ENCODE measurements at places on chromosomes 3 and 15. TPM values are rescaled to one million over a fixed set of nuclear protein-coding genes. Genes with fewer than 3 reads are reported as not detected.

Gene ECE2
- total RNA-seq, result not detected

Gene IGF2BP2
- 29.2 TPM for total RNA-seq

Gene IGDCC3
- not detected for total RNA-seq

Gene CTNNB1
- 747 TPM for total RNA-seq

Gene LRCH3
- 298 TPM for total RNA-seq

Gene SERP1
- total RNA-seq, result 178 TPM

Gene CLDN18
- total RNA-seq, result not detected

Gene ENTPD3
- not detected for total RNA-seq

Gene APH1B
- total RNA-seq, result 24.5 TPM

Gene MKRN2OS
- not detected for total RNA-seq

Gene MNS1
- total RNA-seq, result 9.6 TPM

Gene ALS2CL
- 1.2 TPM for total RNA-seq

DNA sequence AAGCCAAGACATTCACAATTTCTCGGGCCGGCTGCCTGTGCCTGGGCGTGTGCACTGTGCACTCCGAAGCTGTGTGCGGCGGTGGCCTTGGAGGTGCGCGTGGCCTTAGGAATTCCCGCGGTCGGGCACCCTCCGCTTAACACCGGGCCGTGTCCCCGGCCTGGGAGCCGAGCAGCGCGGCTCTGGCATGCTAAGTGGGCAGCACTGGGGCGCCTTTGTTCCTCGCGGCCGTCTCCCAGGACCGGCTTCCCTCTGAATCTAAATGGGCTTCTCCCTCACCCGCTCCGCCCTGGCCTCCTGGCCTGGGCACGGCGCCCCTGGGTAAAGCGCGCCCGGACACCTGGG, 498 bp upstream of the ARNT2 start:
- DNase-seq, result no peak

GRCh38 chr3:115626721-115627120, 3.4 kb downstream of the GAP43 start:
- DNase-seq, result no peak

GRCh38 chr15:97235611-97235985, 724.9 kb upstream of the ARRDC4 start:
- peak; percentile 5 for DNase-seq

- DNase-seq, result peak; percentile 11
Observed at GRCh38 chr15:92006186-92007028, 152.9 kb downstream of the SLCO3A1 start.

- DNase-seq, result no peak
Observed at GRCh38 chr3:143375698-143376097, 256.1 kb downstream of the CHST2 start.

- DNase-seq, result no peak
Observed at GRCh38 chr3:160883373-160883772, 127.3 kb downstream of the PPM1L start.

DNA sequence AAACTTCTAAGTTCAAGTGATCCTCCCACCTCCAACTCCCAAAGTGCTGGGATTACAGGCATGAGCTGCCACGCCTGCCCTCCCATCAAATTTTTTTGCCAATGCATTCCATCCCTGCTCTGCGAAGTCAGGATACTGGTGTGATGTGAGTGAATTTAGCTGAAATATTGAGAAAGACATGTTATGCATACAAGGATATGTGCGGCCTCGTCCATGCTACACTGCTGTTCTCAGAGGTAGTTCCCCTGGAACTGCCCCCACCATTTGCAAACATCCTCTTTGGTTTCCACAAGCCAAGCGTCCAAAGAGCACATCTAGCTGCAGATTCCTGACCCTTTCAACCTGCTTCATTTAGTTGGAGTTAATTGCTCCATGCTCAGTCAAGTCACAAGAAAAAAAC, 36.5 kb upstream of the BCL2A1 start:
- no peak for DNase-seq

- peak; percentile 77 for DNase-seq
Observed at GRCh38 chr3:188631291-188632010, 477.5 kb downstream of the LPP start.

DNA sequence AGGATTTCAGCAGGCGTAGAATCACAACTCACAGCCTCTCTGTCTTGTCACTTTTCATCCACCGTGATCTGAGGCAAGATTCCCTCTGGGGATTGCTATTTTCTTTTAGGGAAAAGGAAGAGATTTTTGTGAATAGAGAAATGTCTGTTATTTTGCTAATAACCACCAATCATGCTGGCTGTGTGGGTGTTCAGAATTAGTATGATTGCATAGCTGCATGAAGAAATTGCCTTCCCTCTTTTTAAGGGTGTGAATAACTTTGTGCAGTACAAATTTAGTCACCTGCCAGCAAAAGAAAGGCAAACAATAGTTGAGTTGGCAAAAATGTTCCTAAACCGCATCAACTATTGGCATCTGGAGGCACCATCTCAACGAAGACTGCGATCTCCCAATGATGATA, 60.8 kb downstream of the KAT2B start:
- no peak for DNase-seq

GRCh38 chr3:85090495-85090894, 131.7 kb downstream of the CADM2 start:
- DNase-seq, result no peak

DNA sequence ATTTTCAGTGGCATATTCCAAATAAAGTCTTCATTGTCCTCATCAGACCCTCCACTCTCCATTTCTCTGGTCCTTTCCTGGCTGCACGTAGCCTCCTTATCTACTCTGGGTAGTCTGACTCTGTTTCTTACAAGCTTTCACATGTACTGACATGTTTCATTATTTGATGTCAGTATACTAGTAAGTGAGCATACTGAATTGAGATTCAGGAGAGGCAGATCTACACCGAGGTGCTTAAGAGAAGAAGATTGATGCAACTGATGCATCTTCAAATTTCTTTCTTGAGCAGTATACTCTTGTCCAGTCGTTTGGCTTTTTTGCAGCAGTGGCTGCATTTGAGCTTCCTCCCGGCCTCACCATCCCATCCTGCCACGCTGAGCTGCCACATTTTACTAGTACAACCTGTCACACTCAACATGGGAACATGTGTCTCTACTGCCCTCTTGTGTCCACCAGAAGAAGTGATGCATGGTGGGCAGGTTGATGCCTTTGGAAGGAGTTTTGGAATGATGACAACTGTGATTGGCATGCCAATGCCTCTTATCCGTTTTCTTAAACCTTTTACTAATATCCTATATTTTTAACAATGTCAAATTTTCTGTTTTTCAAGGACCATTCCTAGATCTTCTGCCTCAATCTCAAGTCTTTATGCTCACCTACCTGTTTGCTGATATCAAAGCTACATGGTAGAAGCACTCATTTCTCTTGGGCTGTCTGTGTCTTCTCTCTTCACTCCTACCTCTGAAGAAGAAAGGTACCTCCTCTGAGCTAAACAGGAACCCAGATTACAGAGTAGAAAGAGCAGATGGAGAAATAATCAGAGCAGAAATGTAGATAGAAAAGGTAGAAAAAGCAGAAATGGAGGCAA, 38.7 kb downstream of the GUCA1C start:
- peak; percentile 70 for DNase-seq

DNA sequence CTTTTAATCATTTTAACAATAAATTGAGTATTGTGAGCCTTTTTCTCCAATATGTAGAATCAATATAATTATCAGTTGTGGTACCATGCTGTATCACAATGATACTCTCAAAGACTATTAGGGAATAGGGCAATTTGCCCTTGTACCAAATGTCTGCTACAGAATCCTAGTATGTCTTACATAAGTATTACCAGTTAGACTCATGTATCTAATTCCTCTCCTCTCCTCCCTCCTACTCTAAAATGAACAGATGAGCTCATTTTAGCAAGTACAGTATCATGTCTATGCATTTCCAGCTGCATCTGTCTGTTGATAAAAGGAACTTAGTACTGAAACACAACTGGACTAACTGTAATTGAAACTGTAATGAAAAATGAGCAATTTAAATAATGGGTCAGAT, 124.3 kb upstream of the ATP11B start:
- no peak for DNase-seq

DNA sequence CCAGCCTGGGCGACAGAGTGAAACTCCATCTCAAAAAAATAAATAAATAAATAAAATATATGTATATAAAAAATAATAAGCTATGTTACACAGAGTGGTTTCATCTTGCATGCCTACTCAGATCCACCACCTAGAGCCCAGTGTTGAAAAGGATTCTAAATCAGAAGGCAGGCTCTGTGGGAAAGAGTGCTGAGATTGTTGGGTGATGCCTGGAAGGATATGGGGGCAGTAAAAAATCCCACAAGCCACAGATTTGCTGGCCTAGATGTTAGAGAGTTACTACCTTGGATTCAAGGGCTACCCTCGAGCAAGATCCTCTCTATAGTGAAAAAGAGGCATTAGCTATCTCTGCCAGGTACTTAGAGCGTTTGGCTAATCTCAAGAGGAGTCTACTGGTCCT, 144.3 kb downstream of the STAC start:
- no peak for DNase-seq

GRCh38 chr15:42693496-42693895, 43.4 kb downstream of the CDAN1 start:
- no peak for DNase-seq
